ENCODE measurements at places on chromosomes 1 and 21. TPM values are rescaled to one million over a fixed set of nuclear protein-coding genes. Genes with fewer than 3 reads are reported as not detected.

The MSH4 gene
- total RNA-seq = 0.46 TPM

The PTCH2 gene
- under 0.01 TPM for total RNA-seq

The KPRP gene
- not detected for total RNA-seq

The TP73 gene
- total RNA-seq = not detected

The ARHGEF10L gene
- 15.1 TPM for total RNA-seq

The DAB1 gene
- total RNA-seq = 0.46 TPM

The KDF1 gene
- not detected for total RNA-seq

The FAAH gene
- 1.8 TPM for total RNA-seq

The WDR47 gene
- total RNA-seq = 12.0 TPM

The CTTNBP2NL gene
- total RNA-seq = 9.4 TPM

The SMIM12 gene
- total RNA-seq = 25.4 TPM

The PTGS2 gene
- total RNA-seq = 53.3 TPM

The CHRNB2 gene
- total RNA-seq = under 0.01 TPM

The VSIG8 gene
- total RNA-seq = not detected

The GPR153 gene
- 4.9 TPM for total RNA-seq

The GRIK1 gene
- total RNA-seq = not detected

The NUDC gene
- 21.5 TPM for total RNA-seq

The WNT4 gene
- 0.74 TPM for total RNA-seq

The DDAH1 gene
- 26.5 TPM for total RNA-seq

The RUNX3 gene
- total RNA-seq = not detected

The OR10J1 gene
- total RNA-seq = not detected

The C1QB gene
- not detected for total RNA-seq

The LCE1A gene
- total RNA-seq = not detected

The COL11A1 gene
- total RNA-seq = 17.2 TPM

The ZNF697 gene
- total RNA-seq = 10.2 TPM

The GBP3 gene
- 23.7 TPM for total RNA-seq

The ANGPTL7 gene
- 0.28 TPM for total RNA-seq

The SELP gene
- not detected for total RNA-seq

The NHLH2 gene
- not detected for total RNA-seq

The ZNF691 gene
- total RNA-seq = 10.7 TPM

The AIM2 gene
- total RNA-seq = not detected

The C1orf174 gene
- 18.2 TPM for total RNA-seq

The CELA2B gene
- total RNA-seq = 0.18 TPM

The FTCD gene
- 0.14 TPM for total RNA-seq

The ALX3 gene
- not detected for total RNA-seq

The TMEM53 gene
- 3.6 TPM for total RNA-seq

The CFAP141 gene
- not detected for total RNA-seq

The KIF1B gene
- total RNA-seq = 20.1 TPM

The WNT3A gene
- total RNA-seq = not detected

The EFNA4 gene
- total RNA-seq = 4.0 TPM

The S100A8 gene
- total RNA-seq = not detected

The C1orf226 gene
- under 0.01 TPM for total RNA-seq

The NBPF6 gene
- not detected for total RNA-seq

The OR2G6 gene
- total RNA-seq = not detected

The VHLL gene
- 0.28 TPM for total RNA-seq

The TMEM51 gene
- 6.8 TPM for total RNA-seq

The FNBP1L gene
- 12.9 TPM for total RNA-seq

The FNDC5 gene
- 4.0 TPM for total RNA-seq

The CAMK2N1 gene
- total RNA-seq = 11.1 TPM

The TAS1R2 gene
- not detected for total RNA-seq
